NK-92 treated with Interleukin-12 subunit alpha and Interleukin-12 subunit beta, amount 100 ng/mL, for 24 hours (cell line): ENCODE measurements at places on chromosomes 1 and 21.

GRCh38 chr1:212309967-212310366 is 24.8 kb downstream of the PPP2R5A start:
- DNase-seq: no peak

- DNase-seq: no peak
Measured at GRCh38 chr1:228781161-228781808, 46.0 kb downstream of the RHOU start.

GRCh38 chr1:201184307-201185122 is 6.1 kb upstream of the IGFN1 start:
- DNase-seq: no peak

GRCh38 chr1:94283462-94283861 is 46.1 kb upstream of the ARHGAP29 start:
- DNase-seq: no peak

GRCh38 chr1:110048923-110049601 is 14.6 kb downstream of the STRIP1 start:
- DNase-seq: no peak

DNA sequence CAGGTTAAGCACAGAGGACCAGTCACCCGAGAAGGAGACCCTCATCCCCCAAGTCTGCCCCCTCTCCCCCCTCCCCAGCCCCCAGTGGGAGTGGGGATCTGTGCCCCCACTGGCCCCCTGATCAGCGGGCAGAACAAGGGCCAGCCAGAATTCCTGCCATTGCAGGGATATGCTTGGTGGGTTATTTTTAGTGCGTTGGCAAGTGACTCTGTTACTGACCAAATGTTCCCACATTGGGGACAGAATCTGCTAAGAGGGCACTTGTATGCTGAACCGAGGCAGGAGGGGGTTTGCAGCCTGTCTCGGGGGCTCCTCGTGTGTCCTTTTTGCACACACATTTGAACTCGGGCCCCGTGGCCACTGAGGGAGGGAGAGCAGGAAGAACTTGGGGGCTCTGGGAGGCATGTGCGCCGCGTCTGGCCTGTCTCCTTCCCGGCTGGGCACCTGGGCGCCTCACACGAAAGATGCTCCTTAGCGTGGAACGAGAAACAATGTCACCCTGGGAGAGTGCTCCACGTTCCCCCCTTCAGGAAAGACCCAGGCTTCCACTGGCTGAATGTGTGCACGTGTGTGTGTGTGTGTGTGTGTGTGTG is 66.4 kb upstream of the CASZ1 start:
- DNase-seq: no peak

DNA sequence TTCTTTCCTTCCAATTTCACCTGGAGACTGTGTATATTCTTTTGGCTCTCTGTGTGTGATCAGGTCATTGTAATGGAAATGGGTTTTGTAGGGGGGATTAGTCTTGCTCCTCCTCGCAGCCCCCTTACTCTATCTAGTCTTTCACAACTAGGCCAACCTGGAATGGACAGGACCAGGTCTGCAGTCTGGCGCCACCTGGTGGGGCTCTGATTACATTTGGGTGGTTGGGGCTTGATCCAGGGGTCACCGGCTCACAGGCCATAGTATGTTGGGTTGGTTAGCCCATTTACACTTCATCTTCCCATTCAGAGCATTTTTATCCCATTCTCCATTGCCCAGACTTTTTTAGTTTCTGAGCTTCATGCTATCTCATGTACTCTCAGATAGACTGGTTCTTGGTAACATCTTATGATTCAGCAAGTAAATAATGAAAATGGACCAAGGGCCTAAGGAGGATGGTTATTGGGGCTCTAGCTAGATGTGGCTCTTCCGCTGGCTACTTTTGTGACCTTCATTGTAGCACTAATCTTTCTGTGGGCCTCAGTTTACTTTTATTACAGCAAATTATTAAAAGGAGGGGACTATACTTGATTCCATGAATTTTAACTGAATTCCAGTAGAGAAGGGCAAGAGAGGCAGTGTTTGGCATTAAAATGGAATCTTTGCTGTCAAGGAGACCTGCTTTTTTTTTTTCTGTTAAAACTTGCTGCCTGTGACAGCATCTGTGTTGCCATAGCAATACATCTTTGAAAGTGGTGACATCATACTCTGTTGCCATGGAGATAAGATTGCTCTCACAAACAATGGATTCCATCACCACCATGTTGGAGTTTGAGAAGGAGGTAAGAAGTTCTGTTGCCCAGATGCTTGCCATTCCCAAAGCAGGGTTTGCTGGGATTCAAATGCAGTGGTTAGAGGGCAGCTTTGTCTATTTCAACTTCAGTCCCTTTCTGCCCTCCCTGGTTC is 150.1 kb downstream of the PLXNA2 start:
- peak; percentile 8 for DNase-seq

- no peak for DNase-seq
Measured at GRCh38 chr1:10646347-10646861, 150.0 kb downstream of the CASZ1 start.

DNA sequence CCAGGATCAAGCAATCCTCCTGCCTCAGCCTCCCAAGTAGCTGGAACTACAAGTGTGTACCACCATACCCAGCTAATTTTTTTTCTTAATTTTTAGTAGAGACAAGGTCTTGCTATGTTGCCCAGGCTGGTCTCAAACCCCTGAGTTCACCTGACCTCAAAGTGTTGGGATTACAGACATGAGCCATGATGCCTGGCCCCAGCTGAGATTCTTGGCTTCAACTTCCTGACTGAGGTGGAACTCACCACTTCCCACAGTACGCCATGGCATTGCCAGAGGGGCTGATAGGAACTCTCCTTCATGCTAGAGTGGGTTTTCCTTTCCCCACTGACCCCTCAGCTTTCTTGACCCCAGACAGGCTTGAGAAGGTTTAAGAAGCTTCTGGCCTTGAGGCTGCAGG is 251.0 kb upstream of the CSF3R start:
- no peak for DNase-seq

GRCh38 chr1:209835782-209836298 is 8.1 kb downstream of the UTP25 start:
- DNase-seq: no peak

DNA sequence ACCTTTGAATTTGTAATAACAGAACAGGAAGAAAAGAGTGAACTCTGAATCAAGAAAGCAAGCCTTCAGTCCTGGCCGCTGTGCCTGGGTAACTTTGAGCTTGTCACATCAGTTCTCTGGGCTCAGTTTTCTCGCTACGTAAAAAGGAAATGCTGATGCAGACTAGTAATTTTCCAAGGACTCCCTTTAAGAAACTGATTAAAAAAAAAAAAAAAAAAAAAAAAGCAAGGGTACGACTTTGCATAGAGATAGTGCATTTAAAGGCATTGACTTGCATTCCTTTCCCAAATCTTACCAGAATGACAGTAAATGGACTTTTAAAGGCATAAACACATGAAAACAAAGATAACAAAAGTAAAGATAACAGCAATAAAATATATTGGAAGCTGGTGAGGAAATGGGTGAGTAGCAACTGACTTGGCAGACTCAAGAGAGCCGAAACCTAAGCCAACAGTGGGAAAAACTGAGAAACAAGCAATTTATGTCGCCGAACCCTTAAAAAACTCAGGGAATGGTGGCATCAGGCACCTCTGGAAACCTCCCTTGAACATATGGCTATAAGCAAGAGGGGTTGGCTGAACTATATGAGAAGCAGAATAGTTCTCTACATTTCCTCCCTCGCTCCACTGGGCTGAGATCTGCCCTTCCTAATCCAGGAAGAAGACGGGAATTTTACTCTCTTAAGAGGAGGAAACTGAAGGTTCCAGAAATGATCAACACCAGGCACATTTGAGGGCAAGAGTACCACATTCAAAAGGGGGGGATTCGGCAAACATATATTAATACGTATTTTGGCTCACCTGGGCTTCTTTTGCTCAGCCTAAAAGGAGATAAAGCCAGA is 189.2 kb downstream of the CDC7 start:
- DNase-seq: no peak

DNA sequence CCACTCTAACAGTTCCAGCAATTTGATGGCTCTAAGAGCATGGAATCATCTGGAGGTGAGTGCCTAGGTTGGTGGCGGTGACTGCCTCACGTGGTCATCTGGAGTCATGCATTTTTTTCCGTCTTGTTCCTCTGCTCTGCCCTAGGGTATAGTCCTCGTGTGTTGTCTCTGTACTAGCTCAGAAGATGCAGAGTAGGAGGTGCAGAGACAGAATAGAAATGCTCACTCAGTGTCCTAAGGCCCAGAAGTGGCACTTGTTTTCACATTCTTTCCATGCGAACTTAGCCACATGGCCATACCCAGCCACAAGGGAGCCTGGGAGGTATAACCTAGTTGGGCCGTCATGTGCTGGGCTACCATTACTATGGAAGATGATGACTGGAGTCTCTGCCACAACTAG is 30.3 kb downstream of the DYRK1A start:
- no peak for DNase-seq

- no peak for DNase-seq
Measured at GRCh38 chr1:100279358-100279923, 13.4 kb downstream of the RTCA start.

GRCh38 chr1:10892138-10893065 is 96.0 kb upstream of the CASZ1 start:
- DNase-seq: no peak

DNA sequence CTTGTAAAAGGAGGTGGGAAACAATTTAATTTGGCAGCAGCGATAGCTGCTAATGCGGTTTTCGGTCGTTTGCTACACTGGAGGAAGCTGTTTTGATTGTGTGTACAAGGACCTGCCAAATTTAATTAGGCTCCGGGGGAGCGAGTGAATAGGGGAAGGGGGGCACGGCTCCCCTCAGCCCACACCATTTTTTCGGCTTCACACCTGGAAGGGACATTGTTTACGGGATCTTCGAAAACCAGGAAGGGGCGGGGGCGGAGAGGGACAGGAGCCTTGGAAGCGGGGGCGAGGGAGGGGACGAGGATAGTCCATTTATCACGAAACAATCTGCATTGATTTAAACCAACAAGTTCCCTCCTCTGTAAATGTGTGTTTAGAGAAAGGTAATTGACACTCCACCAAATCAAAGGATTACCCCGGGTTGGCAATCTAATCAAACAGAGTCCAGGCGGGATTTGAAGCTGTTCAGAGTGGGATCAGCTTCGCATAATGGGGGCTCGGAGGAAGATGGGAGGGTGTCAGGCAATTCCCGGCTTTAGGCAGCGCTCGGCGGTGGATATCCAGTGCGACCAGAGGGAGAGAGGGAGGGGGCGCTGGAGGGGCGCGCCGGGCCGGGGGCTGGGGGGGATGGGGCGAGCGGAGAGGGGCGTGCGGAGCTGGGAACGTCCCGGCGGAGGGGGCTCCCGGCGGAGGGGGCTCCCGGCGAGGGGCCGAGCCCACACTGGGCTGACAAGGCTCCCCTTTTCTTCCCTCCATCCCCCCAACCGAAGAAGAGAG is 9.8 kb downstream of the PAX7 start:
- no peak for DNase-seq

- no peak for DNase-seq
Measured at GRCh38 chr1:183033205-183033604, 10.0 kb downstream of the LAMC1 start.

DNA sequence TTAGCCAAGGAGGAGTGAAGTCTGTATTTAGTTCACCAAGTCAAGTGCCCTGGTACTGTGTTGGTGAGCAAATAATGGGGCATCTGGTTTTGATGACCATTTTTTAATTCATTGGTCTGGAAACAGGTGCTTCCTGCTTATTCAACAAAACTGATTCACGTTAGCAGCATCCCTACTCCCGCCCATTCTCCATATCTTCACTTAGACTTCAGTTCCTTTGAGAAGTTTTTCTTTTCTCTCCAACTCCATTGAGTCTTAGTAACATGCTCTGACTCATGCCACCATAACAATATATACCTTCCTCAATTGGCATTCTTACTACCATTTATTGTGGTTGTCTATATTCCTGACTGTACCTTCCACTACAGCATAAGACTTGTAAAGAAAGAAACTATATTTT is 468.9 kb downstream of the DPYD start:
- DNase-seq: no peak

DNA sequence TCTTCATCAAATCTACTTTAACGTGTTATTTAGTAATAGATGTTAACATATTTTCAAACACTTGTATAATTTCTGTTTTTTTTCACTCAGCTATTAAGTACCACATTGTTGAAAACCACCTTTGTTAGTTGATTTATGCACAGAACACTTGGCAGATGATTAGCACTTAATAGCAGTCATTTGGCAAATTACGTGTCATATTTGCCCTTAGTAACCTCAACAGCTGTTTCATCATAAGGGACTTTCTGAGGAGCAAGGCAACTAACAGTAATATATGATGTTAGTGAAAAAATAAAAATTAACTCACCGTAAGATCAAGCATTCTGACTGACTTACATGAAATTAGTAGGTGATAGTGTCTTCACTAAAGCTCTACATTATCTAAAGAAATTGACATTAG is 186.4 kb downstream of the HMCN1 start:
- no peak for DNase-seq

GRCh38 chr21:37593015-37593414 is 226.4 kb downstream of the DYRK1A start:
- DNase-seq: no peak

GRCh38 chr21:33684068-33684467 is 41.8 kb downstream of the ITSN1 start:
- DNase-seq: no peak

GRCh38 chr1:32247983-32248889 is 1.2 kb downstream of the FAM167B start:
- DNase-seq: no peak

DNA sequence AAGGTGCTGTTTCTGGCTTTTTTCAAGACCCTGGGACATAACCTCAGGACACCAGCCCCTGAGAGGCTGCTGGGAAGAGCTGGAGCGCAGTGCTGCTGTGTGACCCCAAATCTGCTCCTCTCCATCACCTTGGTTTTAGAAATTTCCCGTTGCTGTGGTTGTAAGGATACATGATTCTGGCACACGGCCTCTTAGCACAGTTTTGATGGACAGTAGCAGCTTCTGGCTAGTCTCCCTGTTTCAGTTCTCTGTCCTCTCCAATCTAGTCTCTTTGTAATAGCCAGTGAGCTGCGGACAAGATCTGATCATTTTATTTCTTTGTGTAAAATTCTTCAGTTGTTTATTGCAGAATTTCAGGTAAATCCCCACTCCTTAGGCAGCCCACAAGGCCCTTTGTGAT is 3.1 kb downstream of the CLIC6 start:
- no peak for DNase-seq

DNA sequence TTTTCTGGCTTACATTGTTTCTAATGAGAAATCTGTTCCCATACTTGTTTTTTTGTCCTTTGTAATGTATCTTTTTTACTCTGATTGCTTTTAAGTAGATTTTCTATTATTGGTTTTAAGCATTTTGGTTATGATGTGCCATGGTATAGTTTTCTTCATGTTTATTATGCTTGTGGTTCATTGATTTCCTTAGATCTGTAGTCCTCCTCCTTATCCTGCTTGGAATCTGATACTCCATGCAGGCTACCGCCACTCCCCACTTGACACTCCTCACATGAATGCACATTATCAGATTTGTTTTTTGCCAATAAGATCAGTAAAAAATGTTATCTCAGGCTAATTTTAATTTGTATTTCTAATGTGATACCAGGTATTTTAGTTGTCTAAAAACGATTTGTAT is 20.8 kb downstream of the UROD start:
- DNase-seq: no peak

DNA sequence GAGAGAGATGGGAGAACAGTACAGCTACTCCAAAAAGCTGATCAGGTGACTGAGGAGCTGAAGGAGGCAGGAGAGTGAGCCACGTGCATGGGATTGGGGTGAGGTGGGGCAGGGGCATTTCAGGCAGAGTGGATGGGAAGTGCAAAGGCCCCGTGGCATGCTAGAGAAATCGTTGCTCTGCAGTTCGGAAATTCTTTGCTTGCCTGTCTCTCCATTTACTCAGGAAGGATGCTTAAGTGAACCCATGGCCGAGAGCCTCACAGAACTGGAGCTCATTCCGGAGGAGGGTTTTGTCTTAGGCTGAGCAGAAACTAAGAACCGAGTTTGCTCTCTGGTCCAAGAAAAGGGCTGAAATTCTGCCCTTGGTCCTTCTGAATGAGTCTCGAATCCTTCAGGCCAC is 139.8 kb upstream of the TMEM51 start:
- DNase-seq: no peak
